Activated B cell treated with CpG ODN at 0.5 μM for 24 hours (primary cell): ENCODE measurements at places on chromosomes 5 and 9. TPM values are rescaled to one million over a fixed set of nuclear protein-coding genes. Genes with fewer than 3 reads are reported as not detected.

Gene OTP
- total RNA-seq, result not detected in 2 replicates

Gene GRXCR2
- not detected in 2 replicates for total RNA-seq

DNA sequence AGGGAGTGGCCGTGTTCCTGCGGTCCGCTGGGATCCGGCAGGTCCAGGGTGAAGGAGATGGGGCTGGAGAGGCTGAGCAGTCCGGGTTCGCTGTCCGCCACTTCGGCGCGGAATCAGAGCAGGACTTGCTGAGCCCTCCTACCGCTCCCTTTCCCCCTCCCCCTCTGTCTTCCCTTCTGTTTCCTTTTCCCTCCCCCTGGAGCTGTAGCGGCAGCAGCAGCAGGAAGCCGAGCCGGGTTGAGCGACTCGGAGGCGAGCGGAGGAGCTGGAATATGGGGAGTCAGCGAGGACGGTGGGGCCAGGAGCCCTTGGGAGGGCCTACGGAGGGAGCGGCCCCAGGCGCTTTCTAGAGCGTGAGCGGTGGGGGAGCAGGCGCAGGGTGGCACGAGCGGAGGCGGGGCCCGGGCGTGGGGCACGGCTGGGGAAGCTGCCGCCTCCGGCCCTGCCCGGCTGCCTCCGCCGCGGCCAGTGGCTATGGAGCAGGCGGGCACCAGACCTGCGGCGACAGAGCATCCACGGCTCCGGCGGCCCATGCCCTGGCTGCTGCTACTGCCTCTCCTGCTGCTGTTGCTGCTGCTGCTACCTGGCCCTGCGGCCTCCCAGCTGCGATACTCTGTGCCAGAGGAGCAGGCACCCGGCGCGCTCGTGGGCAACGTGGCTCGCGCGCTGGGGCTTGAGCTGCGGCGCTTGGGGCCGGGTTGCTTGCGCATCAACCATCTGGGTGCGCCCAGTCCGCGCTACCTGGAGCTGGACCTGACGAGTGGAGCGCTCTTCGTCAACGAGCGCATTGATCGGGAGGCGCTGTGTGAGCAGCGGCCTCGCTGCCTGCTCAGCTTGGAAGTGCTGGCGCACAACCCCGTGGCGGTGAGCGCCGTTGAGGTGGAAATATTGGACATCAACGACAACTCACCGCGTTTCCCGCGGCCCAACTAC lies at the start of gene PCDHAC2:
TSS of gene PCDHAC2 (plus strand) at position 184 of the 933 bp plus-strand sequence. CDS start at position 475, 291 bp downstream.
- H3K27me3 ChIP-seq, result peaks cover 24% of the 10 kb centered on the region
- H3K4me1 ChIP-seq, result no peaks in the 10 kb centered on the region
- H3K4me3 ChIP-seq, result no peak within 1 kb of the TSS

DNA sequence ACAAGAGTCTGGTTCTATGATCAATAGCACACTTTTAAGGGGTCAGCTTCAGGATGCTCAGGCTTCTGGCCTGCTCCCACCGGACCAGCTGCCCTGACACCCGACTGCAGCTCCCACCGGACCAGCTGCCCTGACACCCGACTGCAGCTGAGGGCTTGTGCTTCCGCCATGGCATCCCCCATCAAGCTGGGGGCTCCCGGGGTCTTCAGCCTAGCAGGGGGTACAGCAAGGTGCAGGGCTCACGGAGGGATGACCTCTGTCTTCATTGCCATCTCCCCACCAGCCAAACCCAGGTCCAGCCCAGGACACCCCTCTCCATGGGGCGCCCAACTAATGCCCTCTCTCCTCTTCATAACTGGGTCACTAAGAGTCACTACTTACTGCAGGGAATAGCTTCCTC lies 1.9 kb downstream of the FLT4 start:
- no peak for DNase-seq
- H3K4me1 ChIP-seq, result peaks cover 15% of the 10 kb centered on the region
- H3K36me3 ChIP-seq, result no peaks in the 10 kb centered on the region
- H3K4me3 ChIP-seq, result no peak overlapping the region

DNA sequence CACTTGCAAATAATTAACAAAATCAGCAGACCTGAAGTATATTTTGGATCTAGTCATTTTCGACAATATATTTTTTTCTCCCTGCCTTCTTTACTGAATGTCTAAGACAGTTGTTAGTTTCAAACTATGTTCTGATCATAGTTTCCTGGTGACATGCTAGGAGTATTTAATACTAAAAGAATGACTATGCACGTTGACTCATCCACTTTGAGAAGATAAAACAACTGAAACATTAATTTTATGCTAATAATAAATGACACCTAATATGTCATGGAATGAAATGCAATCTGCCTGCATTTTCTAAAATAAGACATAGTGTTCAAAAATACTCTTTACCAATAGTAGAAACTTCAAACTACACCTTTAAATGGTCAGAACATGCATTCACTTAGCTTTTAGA lies 2123.7 kb upstream of the C9orf72 start:
- H3K4me3 ChIP-seq, result no peak overlapping the region
- H3K4me1 ChIP-seq, result no peaks in the 10 kb centered on the region
- DNase-seq, result no peak

Gene GPR150
- total RNA-seq, result 0.60 and 1.1 TPM in 2 replicates

- no peak overlapping the region for H3K27ac ChIP-seq
- H3K4me3 ChIP-seq, result no peak overlapping the region
- no peaks in the 10 kb centered on the region for H3K27me3 ChIP-seq
- no peak for DNase-seq
- H3K4me1 ChIP-seq, result peaks cover 12% of the 10 kb centered on the region
These were observed 19.9 kb downstream of the PPP3R2 start for GRCh38 chr9:101574731-101575333.

GRCh38 chr5:62298118-62298517 lies 7.9 kb upstream of the KIF2A start:
- H3K36me3 ChIP-seq, result no peaks in the 10 kb centered on the region
- H3K4me3 ChIP-seq, result no peak overlapping the region
- no peaks in the 10 kb centered on the region for H3K4me1 ChIP-seq
- H3K27ac ChIP-seq, result no peak overlapping the region
- no peak for DNase-seq
- peaks cover 11% of the 10 kb centered on the region for H3K27me3 ChIP-seq

GRCh38 chr5:143605403-143606005 lies 202.0 kb upstream of the NR3C1 start:
- DNase-seq, result no peak
- H3K36me3 ChIP-seq, result no peaks in the 10 kb centered on the region
- no peak overlapping the region for H3K4me3 ChIP-seq
- peaks cover 23% of the 10 kb centered on the region for H3K4me1 ChIP-seq
- H3K27ac ChIP-seq, result no peak overlapping the region
- H3K27me3 ChIP-seq, result no peaks in the 10 kb centered on the region

DNA sequence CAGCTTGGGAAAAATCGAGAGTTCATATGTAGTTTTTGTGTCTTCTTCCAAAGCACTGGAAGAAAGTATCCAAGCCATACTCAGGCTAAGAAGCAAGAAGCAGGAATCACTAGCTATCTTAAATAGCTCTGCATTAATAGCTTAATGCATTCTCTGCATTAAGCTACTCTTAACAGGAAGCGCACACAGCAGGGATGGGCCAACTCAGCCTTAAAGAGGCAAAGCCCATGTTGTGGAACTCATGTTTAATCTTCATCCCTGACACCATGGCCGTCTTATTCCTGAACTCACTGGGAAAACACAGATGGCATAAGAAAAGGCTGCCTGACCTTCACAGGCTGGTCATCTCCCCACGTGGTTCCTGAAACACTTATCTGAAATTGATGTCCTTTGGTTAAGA lies 18.7 kb upstream of the ICE1 start:
- no peak for DNase-seq
- peaks cover 5% of the 10 kb centered on the region for H3K36me3 ChIP-seq
- H3K4me3 ChIP-seq, result no peak overlapping the region
- no peak overlapping the region for H3K27ac ChIP-seq

DNA sequence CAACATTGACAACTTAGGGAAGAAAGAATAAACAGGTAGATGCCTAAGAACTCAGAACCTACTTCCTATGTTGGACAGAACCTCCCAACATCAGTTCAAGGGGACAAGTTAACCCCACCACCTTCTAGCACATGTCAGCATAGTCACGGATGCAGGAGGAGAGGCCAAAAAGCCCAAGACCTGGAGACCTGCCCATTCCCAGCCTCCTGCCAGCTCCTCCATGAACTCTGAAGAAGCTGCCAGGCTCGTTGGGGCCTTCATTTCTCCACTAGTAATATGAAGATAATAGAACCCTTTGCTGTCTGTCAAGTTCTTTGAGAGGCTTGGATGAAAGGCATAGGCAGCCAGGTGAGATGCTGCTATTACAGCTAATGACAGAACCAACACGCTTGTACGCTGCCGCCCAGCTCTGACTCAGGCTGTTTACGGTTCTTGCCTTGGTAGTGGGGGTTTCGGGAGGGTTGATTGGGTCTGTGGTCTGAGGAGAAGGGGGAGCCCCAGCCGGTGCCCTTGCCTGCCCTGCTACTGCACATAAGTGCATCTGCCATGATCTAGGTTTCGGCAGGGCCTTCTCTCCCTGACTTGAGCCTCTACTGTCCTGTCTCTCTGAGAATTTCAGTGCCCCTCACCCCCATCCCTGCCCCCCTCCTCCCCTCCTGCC lies 82.2 kb downstream of the NRG2 start:
- no peaks in the 10 kb centered on the region for H3K36me3 ChIP-seq
- H3K4me1 ChIP-seq, result no peaks in the 10 kb centered on the region
- DNase-seq, result no peak
- H3K27ac ChIP-seq, result no peak overlapping the region

DNA sequence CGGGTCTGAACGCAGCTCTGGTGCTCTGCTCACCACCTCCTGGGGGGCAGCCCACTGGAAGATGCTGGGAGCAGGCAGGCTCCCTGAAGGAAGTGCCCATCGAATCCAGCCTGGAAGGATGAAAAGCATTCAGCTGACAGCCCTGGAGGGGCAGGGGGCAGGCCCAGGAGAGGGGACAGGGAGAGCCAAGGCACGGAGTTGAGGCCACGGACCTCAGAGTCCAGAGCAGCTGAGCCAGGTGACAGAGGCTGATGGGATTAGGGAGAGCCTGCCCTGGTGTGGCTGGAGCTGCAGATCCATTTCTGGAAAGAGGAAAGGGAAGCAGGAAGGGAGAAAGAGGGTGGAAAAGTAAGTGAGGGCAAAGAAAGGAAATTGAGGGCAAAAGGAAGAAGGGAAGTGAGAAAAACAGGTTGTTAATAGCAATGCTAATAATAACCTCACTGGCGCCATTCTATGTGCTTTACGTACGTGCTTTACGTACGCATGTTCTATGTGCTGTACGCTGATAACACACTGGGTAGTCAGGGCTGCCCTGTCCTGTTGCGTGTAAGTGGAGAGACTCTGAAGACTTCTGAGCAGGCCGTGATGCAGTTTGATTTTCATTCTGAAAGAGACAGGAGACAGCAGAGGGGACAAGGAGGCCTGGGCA lies 52.6 kb downstream of the LMX1B start:
- no peaks in the 10 kb centered on the region for H3K36me3 ChIP-seq
- H3K27me3 ChIP-seq, result peaks cover 15% of the 10 kb centered on the region
- H3K4me1 ChIP-seq, result peaks cover 10% of the 10 kb centered on the region
- H3K27ac ChIP-seq, result no peak overlapping the region
- peak overlapping the region; percentile 11 for H3K4me3 ChIP-seq
